Right renal pelvis (tissue), 4 donors: ENCODE measurements at places on chromosomes 3 and 15. TPM values are rescaled to one million over a fixed set of nuclear protein-coding genes. Genes with fewer than 3 reads are reported as not detected.

ATOSA gene
- polyA plus RNA-seq, result 40.7 TPM

PRR20G gene
- not detected for polyA plus RNA-seq

GXYLT2 gene
- polyA plus RNA-seq, result 13.9 TPM

SCG5 gene
- polyA plus RNA-seq, result 19.4 TPM

TTBK2 gene
- 10.9 TPM for polyA plus RNA-seq

TICRR gene
- polyA plus RNA-seq, result 8.6 TPM

TMEM212 gene
- 0.09 TPM for polyA plus RNA-seq

ACP3 gene
- 62.6 TPM for polyA plus RNA-seq

SCAANT1 gene
- polyA plus RNA-seq, result not detected

ABI3BP gene
- 18.4 TPM for polyA plus RNA-seq

ANKUB1 gene
- not detected for polyA plus RNA-seq

PPP2R3A gene
- polyA plus RNA-seq, result 24.2 TPM

SST gene
- polyA plus RNA-seq, result 6.0 TPM

SEMA3G gene
- 34.9 TPM for polyA plus RNA-seq

CCR4 gene
- 0.38 TPM for polyA plus RNA-seq

ANKRD63 gene
- polyA plus RNA-seq, result not detected

DIPK2A gene
- polyA plus RNA-seq, result 52.1 TPM

ATR gene
- 21.6 TPM for polyA plus RNA-seq

GRCh38 chr3:183564046-183564445, 8.5 kb upstream of the KLHL6 start:
- DNase-seq, result no peak

- DNase-seq, result no peak
These were observed 34.5 kb upstream of the SKOR1 start for GRCh38 chr15:67790610-67791319.

DNA sequence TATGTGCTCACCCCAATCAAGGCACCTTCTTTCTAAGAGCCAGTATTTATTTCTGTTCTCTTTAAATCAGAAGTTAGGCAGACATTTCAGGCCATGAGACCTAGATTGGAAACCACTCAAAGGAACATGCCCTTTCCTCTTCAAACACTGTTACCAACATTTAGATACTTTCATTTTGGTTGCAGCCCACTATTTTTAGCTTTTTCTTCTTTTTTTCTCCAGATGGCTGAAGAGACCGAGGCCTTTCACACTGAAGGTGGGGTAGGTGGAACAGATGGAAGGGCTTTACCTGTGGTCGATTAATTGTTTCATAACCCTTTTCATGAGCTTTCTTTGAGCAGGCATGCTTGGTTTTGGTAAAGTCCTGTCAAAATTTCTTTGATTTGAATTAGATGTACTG, 10.9 kb upstream of the LZTFL1 start:
- no peak for DNase-seq

- peak; percentile 20 for DNase-seq
These were observed 39.0 kb downstream of the GABPB1 start for GRCh38 chr15:50315814-50316630.

DNA sequence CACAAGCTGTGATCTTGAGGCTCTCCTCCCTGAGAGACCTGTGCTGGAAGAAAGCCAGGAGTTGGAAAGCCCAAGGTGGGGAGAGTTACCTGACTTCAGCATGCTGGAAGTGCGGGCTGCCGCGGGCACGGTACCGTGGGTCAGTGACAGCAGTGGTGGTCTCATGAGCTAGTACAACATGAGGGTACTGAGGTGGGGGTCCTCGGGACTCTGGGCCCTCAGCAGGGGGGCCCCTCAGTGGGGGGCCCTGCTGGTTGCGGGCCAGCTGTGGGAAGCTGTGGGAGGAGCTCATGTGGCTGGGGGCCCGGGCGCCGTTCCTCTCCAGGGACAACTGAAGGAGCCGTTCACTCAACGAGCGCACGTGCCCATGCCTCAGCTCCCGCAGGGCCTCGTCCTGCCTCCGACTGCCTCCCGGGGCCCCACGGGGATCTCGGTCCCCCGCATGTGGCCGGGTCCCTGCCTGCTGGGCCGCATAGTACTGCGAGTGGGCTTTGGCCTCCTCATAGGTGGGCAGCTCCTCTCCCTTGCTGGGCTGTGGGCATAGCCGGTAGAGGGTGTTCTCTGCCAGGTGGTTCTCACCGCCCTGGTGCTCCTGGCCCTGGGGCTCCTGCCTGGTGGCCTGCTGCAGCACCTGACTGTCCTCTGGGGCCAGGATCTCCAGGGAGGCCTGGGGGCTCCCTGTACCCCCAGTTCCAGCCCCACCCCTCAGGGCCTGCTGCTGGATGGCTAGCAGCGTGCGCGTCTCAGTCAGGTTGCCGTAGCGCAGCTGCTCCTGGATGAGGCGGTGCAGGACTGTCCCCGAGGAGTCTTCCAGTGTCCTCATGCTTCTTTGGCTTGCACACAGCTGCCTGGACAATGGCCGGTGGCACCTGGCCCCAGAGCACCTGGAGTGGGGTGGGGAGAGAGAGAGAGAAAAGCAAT, 3.4 kb downstream of the AMOTL2 start:
- no peak for DNase-seq

DNA sequence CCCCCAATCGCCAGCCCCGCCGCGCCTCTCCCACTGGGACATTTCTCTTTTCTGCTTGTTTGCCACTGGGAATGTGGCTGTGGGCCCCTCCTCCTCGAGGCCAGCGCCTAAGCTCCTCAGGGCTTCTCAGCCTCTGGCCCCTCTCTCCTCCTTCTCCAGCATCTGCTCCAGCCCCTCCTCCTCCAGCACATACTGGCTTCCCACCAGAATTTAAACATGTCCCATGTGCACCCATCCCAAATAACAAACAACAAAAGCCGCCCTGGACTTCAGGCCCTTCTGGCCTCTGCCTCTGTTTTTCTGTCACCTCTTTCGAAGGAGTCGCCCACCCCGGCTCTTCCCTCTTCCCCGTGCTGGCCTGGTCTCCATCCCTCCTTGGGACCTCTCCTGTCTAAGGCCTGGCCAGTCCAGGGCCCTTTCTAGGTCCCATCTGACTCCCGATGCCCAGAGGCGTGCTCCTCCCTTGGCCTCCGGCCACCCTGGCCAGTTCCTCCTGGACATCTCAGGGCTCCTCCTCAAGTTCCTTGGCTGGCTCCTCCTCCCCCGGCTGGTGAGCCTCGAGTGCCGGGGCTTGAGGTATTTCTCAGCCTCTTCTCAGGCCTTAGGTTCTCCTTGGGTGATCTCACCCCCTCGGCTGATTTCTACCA, 94.6 kb upstream of the SLC6A6 start:
- DNase-seq, result no peak

- DNase-seq, result no peak
These were observed 106.2 kb upstream of the PLAAT1 start for GRCh38 chr3:193134856-193135255.

- DNase-seq, result no peak
These were observed 28.8 kb upstream of the KLF13 start for GRCh38 chr15:31297575-31298456.

DNA sequence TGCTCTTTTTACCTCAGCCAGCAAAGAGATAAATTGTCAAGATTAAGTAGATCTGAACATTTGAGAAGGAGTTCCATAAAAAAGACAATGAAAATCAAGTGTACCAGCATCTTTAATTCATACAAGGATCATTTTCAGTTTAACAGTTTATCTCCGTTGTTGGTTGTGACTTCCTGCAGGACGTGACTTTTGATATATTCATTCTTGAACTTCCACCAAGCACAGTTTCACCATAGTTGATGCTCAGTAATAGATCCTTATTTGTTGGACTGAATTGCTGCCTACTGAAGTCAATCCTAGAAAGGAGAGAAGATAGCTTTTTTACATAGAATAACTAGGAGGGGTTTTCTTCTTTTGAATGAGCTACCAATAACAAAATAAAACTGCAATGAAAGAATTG, 408.2 kb downstream of the LPP start:
- no peak for DNase-seq

DNA sequence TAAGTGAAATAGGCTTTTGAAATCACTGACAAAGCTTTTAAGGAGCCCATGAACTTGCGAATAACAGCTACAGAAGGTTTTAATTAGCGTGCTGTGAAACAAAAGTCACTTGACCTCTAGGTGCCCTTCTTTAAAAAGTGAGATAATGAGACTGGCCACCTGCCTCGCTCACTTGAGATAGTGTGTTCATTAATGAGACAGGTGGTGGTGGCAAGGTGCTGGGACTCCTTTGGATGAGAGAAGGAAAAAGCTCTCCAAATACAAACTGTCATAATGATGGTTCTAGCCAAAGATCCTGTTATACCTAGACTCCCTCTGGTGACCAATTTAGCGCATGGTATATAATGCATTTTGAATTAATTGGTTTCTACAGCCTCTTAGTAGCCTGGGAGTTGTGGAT, 22.7 kb upstream of the IREB2 start:
- DNase-seq, result no peak

DNA sequence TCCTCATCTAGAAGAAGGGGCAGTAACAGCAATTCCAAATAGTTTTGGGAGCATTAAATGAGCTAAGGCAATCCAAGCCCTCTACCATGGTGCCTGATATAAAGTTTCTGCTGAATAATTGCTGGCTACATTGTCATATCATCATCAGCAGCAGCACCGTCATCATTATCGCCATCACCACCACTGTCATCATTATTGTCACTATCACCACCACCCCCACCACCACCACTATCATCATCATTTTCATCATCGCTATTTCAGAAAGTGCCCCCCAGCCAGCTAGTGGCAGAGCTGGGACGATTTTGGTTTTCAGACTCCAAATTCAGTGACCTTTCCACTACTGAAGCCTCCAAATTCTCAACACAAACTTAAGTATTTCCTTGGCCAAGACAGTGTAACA, 15.0 kb downstream of the XCR1 start:
- no peak for DNase-seq

DNA sequence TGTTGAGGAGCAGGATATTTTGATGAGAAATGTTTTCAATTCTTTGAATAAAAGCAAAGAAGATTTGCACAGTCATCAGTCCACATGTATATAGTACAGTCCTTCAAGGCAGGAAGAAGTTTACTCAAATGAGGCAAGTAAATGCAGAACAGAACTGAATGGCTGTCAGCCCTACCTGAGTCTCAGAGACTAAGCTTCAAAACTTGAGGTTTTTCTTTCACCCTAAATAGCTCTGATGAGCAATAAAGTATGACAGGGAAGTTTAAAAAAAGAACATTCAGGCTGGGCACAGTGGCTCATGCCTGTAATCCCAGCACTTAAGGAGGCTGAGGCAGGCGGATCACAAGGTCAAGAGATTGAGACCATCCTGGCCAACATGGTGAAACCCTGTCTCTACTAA, 232.5 kb downstream of the SUCLG2 start:
- DNase-seq, result no peak

- DNase-seq, result no peak
These were observed 36.1 kb downstream of the IGF1R start for GRCh38 chr15:98684436-98684835.

- DNase-seq, result no peak
These were observed 118.7 kb downstream of the WNT5A start for GRCh38 chr3:55368366-55368765.

DNA sequence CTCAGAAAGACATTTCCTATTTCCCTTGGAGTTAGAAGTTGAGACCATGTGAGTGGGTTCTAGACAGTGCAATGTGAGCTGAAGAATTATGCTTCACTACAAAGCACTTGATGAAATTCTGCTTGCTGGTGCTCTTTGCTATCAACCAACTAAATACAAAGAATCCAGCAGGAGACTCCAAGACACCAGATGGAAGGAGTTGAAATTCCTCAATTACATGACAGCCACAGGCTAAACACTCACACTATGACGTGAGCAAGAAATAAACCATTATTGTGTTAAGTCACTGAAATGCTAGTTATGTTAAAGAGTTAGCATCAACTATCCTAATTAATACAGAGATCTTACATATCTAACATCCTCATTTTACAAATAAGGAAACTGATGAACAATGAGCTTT, 8.2 kb upstream of the MAP4 start:
- no peak for DNase-seq

- no peak for DNase-seq
These were observed 67.7 kb downstream of the CCNL1 start for GRCh38 chr3:157092230-157092629.

- no peak for DNase-seq
These were observed 54.4 kb downstream of the ISG20 start for GRCh38 chr15:88693191-88693590.

GRCh38 chr3:4163011-4163410, 140.2 kb upstream of the SETMAR start:
- no peak for DNase-seq

- DNase-seq, result no peak
These were observed 48.0 kb upstream of the KLF13 start for GRCh38 chr15:31278544-31279220.

GRCh38 chr15:31442699-31443111, 116.1 kb downstream of the KLF13 start:
- no peak for DNase-seq

GRCh38 chr3:10554746-10555145, 49.4 kb upstream of the ATP2B2 start:
- DNase-seq, result no peak

GRCh38 chr3:152511904-152512303, 243.2 kb downstream of the MBNL1 start:
- no peak for DNase-seq
